ENCODE measurements at places on chromosomes 16 and 17.
A peak's percentile ranks its signal among the peaks of the same experiment; 100 is the strongest.

DNA sequence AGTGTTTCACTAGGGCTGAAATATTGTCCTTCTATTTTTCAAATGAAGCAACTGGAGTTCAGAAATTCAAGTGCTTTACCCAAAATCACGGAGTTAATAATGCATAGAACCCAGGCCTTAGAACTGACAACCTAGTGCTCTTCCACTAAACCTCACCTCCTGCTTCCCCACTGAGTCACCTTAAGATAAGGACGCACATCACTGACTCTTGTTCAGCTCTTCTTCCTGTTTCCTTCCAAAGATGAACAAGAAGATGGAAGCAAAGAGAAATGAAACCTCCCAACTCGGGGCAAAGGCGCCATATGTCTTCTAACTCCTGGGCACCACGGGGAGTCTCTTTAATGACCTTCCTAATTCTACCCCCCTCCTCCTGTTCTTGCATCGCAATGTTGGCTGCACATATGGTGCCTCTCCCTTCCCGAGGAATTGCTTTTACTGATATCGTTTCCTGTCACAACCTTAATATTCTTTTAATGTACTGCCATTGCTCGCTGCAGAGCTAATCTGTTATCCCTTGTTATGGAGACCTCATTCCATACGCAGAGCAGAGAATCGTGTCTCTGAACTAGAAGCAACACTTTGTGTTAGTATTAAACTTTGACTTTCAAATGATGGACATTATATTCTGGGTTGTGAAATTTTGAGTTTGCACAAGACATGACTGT is 591.4 kb downstream of the TMEM114 start:
- DNase-seq, result no peak

DNA sequence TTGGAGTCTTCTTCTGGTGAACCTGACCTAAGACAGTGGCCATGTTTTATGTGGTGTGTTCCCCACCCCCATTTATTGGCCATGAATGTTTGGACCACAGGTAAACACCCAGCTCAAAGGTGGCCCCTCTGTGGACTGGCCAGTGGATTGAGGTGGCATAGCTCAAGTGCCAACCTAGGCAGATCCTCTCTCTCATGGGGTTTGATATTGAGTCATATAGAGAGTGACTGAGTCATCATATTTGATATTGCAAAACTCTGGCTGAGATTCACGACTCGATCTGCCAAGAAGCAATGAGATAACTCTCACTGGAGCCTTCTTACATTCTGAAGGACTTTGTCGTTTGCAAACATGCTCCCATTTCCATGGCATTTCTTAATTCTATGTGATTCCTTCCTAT is 10.5 kb upstream of the TEKT3 start:
- DNase-seq, result no peak

- no peak for DNase-seq
These were observed 11.7 kb downstream of the NDUFAB1 start for GRCh38 chr16:23584186-23585076.

GRCh38 chr17:17229416-17230384 is 7.3 kb downstream of the FLCN start:
- no peak for DNase-seq

DNA sequence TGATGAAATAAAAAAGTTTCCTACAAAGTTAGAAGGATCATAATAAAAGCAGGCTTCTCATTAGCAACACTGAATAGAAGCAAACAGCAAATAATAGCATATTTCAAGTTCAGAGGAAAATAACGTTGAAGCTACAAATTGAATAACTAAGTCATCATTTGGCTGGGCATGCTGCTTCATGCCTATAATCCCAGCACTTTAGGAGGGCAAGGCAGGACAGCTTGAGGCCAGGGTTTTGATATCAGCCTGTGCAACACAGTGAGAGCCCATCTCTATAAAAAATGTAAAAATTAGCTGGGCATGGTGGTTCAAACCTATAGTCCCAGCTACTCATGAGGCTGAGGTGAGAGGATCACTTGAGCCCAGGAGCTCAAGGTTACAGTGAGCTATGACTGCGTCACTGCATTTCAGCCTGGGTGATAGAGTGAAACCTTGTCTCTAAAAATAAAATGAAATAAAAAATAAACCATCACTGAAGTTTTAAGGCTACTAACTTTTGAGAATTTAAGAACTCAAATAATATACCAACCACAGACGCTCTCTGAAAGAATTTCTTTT is 25.5 kb downstream of the NCOR1 start:
- DNase-seq, result no peak

- no peak for DNase-seq
These were observed 24.4 kb upstream of the ADCY9 start for GRCh38 chr16:4140652-4141051.

DNA sequence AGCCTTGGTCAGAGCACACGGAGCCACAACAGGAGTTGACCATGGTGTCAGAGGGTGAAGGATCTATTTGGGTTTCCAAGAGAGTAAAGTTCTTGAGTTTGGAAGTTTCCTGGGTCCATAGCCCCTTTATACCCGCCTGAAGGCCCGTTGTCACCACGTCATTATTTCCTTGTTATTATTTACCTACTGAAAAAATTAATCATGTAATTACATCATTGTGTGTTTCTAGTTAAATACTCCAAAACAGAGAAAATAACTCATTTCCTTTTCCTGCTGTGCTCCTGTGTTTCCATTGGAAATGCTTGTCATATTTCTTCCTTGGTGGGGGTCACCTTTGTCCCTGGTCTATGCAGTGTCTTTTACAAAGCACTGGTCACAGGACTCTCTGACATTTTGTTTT is at the start of gene KRTAP4-8:
Gene KRTAP4-8 (minus strand): TSS at position 101 of the 400 bp plus-strand sequence. CDS start 58 bp downstream, at position 43.
- no peak for DNase-seq

GRCh38 chr16:79247386-79247785 is 353.2 kb downstream of the MAF start:
- DNase-seq, result no peak

DNA sequence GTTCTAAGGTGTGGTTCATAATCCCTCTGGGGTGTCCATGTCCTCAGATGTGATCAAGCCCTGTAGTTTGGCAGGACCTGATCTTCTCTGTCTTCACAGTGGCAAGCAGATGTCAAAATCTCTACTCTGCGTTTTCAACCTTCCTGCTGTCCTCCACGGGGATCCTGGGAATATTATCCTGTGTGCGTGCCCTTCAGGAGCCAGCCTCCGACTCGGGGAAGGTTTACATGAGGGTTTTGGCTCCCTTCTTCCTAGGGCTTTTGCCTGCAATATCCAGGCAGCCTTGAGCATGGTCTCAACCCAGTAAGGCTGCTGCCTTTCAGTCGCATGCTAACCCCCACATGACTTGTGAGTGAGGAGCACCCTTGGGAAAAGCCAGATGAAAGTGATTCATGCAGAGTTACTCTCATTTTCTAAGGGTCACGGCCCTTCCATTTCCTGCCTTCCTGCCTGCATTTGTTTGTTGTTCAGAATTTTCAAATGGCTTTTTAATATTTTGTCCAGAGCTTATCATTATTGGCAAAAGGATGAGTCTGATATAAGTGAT is 202.2 kb upstream of the CHMP6 start:
- peak; percentile 60 for DNase-seq

GRCh38 chr16:14325502-14326401 is 254.6 kb downstream of the MRTFB start:
- no peak for DNase-seq

- DNase-seq, result no peak
These were observed 216.3 kb downstream of the SPECC1 start for GRCh38 chr17:20225162-20226115.

DNA sequence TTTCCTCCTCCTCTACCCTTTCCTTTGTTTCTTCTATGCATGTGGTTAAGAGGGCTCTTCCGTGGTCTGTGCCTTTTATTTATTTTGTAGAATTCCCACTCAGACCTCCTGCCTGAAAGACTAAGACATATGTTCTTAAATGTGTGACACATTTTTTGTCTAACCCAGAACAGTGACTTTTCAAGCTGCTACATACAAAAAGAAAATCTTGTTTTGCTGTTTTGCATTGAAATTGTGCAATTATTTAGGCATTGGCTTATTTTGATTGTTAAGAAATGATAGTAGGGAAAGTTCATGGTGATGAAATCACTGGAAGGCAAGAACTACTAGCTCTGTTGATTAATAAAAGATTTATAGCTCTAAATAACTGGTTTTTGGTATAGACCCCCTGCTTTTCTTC is 76.8 kb downstream of the TUBD1 start:
- DNase-seq, result no peak

GRCh38 chr16:64269756-64270155 is 852.1 kb downstream of the CDH11 start:
- DNase-seq, result no peak

GRCh38 chr17:71558901-71559300 is 561.9 kb upstream of the SOX9 start:
- no peak for DNase-seq

- DNase-seq, result no peak
These were observed 16.7 kb upstream of the HEATR6 start for GRCh38 chr17:60095381-60095780.

DNA sequence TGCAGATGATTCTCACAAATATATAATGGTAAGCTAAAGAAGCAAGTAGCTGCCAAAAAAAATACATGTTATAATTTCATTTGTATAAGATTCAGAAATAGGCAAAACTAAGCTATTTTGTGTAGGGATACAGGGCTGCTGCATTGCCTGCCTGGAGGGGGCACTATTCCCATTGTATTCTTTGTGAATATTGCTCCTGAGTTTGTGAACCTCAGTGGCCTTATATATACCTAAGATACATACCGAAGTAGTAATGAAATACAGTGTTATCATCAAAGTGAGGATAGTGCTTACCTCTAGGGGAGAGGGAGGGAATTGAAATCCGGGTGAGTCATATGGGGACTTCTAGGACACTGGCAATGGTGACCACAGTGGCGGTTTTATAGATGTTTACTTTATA is 53.5 kb downstream of the C17orf58 start:
- DNase-seq, result peak; percentile 23
